ENCODE measurements at places on chromosomes 13 and 19. TPM values are rescaled to one million over a fixed set of nuclear protein-coding genes. Genes with fewer than 3 reads are reported as not detected.

IQCN gene
- 5.5 TPM for total RNA-seq

KLK10 gene
- not detected for total RNA-seq

RFPL4A gene
- not detected for total RNA-seq

TECR gene
- 189 TPM for total RNA-seq

NLRP11 gene
- not detected for total RNA-seq

TBXA2R gene
- 0.64 TPM for total RNA-seq

TNFRSF19 gene
- not detected for total RNA-seq

ALKBH7 gene
- total RNA-seq, result 73.4 TPM

HIPK4 gene
- not detected for total RNA-seq

XRCC1 gene
- total RNA-seq, result 41.0 TPM

SYNGR4 gene
- not detected for total RNA-seq

ZNF132 gene
- 9.5 TPM for total RNA-seq

GRCh38 chr13:77919246-77919920 is 752 bp upstream of the EDNRB start:
- H3K4me3 ChIP-seq, result no peak overlapping the region
- H3K27me3 ChIP-seq, result peaks cover 10% of the 10 kb centered on the region
- H3K27ac ChIP-seq, result no peak overlapping the region

DNA sequence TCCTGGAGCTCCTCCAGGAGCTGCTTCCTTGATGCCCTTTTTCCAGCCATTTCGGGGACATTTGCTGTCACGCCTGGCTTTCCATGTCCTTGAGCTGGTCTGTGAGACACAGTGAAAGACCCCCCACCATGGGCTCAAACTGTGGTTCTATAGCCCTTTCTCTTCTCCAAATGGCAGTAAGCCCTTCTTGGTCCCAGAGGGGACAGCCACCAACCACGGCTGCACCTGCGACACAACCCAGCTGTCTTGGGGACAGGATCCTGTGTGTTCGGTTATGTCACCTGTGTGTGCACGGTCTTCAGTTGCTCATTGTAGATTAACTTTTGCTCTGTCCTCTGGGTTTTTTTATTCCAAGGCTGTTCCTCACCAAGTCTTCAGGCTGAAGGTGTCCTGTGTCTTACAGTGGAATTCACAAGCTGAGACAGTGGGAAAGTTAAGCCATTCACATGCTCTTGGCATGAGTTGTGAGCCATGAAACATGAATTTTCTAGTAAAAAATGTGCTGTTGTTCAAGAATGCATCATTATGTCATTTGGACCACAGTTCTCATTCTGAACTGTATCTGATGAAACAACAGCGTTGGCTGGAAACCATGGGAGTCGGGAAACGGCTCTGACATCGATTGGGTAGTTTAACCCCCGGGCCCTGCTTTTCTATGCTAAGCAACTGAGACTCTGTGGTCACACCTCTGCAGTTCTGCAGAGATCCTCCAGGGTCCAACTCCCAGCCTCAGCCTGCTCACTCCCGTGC is 129.5 kb upstream of the MCF2L start:
- no peaks in the 10 kb centered on the region for H3K27me3 ChIP-seq
- no peak for DNase-seq
- no peak overlapping the region for H3K4me3 ChIP-seq
- no peak overlapping the region for H3K27ac ChIP-seq
- peaks cover 28% of the 10 kb centered on the region for H3K36me3 ChIP-seq
- H3K4me1 ChIP-seq, result no peaks in the 10 kb centered on the region

- H3K36me3 ChIP-seq, result peaks cover 41% of the 10 kb centered on the region
- peak overlapping the region; percentile 34 for H3K4me3 ChIP-seq
- DNase-seq, result peak; percentile 41
- H3K27me3 ChIP-seq, result no peaks in the 10 kb centered on the region
Measured at GRCh38 chr19:46610851-46611770, 10.0 kb downstream of the CALM3 start.

GRCh38 chr13:110436276-110436675 is 125.2 kb downstream of the RAB20 start:
- no peak overlapping the region for H3K27ac ChIP-seq
- H3K36me3 ChIP-seq, result no peaks in the 10 kb centered on the region
- no peak overlapping the region for H3K4me3 ChIP-seq
- H3K27me3 ChIP-seq, result no peaks in the 10 kb centered on the region
- no peak for DNase-seq

DNA sequence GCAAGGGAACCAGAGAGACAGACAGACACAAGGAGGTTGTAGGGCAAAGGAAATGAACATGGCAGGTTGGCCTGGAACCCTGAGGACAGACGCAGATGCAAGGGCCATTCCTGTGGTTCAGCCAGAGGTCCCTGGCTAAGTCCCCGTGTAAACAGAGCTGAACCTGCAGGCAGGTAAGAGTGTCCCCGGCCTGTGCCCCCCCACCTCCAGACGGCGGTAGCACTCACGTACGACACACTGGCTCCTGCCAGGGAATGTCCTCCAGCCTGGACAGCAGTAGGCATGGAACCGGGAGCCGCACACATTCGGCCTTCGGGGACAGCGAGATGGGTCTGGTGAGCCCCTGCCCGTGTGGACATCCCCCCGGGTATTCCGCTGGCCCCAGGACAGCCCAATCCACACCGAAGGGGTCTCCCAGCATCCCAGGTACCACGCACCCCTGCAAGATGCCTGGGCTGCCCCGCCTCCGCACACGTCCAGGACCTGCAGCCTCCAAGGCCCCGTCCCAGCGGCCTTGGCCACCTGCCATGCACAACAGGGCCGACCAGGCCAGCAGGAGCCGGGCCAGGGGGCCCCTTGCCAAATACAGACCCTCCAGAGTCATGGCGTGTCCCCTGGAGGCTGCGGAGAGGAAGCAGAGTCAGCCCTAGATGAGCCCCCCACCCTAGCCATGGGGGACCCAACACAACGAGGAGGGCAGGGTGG is 2.4 kb downstream of the FBN3 start:
- no peak overlapping the region for H3K27ac ChIP-seq
- H3K36me3 ChIP-seq, result no peaks in the 10 kb centered on the region
- peaks cover 8% of the 10 kb centered on the region for H3K27me3 ChIP-seq
- H3K4me3 ChIP-seq, result no peak overlapping the region

- H3K4me3 ChIP-seq, result no peak overlapping the region
- no peak for DNase-seq
Measured at GRCh38 chr19:31770223-31770622, 421.0 kb upstream of the TSHZ3 start.

DNA sequence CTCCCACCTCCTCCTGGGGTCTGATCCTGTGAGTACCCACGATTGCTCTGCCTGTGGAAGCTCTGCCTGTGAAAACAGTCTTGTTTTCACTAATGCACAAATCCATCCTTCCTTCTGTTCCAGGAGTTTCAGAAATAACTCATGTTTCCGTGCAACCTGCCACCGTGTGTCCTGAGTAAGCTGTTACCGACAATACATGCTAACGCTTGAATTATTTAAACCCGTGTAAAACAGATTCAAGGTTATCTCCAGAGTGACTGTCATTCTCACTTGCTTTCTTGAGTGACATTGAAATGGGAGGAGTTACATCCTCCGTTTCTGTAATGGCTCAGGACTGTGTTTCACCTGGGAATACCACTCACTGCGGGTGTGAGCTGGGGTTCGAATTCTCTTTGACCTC is 24.9 kb downstream of the GPR12 start:
- DNase-seq, result no peak
- no peaks in the 10 kb centered on the region for H3K4me1 ChIP-seq
- no peaks in the 10 kb centered on the region for H3K27me3 ChIP-seq
- H3K36me3 ChIP-seq, result no peaks in the 10 kb centered on the region

DNA sequence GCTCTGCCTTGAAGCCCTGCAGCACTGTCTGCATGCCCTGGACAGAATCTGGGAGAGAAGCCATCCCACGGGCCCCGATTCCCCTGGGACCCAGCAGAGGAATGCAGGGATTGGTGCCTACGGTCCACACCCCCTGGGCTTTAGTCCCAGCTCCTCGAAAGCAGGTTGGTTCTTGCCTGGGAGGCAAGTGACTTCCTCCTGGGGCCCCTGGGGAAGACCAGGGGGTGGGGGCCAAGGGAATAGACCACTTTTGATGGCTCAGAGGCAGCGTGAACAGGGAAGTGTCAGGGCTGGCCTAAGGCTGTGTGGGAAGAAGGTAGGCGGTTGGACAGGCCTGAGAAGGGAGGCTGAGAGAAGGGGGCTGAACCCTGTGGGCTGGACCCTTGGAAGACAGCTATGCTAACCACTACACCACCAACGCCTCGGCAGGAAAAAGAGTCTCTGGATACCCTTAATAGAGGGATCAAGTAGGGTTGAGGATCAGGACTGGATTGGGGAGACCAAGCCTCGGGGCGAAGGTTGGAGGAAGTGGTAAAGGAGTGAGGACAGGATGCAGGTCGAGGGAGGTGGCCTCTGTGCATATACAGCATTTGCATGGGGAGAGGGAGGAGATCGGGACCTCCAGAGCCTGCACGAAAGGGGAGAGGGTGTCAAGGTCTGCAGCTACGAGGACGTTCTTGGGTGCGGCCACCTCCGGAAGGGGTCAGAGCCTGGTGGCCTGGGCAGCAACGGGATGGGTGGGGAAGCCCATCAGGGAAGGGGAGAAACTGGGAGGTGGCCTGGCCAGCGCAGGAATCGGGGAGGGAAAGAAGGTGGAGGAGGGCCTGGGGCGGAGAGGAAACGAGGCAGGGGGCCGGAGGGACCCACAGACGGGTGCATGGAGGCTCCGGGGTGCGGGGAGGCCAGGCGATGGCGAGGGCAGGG is 709 bp downstream of the DPP9 start:
- H3K4me3 ChIP-seq, result peak overlapping the region; percentile 89
- H3K4me1 ChIP-seq, result peaks cover 36% of the 10 kb centered on the region
- H3K36me3 ChIP-seq, result peaks cover 31% of the 10 kb centered on the region

DNA sequence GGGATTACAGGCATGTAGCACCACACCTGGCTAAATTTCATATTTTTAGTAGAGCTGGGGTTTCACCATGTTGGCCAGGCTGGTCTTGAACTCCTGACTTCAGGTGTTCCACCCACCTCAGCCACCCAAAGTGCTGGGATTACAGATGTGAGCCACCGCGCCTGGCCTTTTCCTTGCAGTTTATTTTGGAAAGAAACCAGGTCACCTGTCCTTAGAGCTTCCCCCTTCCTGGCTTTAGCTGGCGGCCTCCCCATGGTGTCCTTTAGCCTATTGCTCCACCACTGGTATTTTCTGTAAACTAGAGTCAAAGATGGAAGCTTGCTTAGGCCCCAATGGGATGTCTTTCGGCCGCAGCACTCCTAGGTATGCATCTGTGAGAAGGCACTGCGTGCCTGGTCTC is 91.2 kb downstream of the DPF1 start:
- no peaks in the 10 kb centered on the region for H3K36me3 ChIP-seq
- H3K4me3 ChIP-seq, result no peak overlapping the region
- no peak for DNase-seq
- H3K27ac ChIP-seq, result no peak overlapping the region
- no peaks in the 10 kb centered on the region for H3K27me3 ChIP-seq

- no peaks in the 10 kb centered on the region for H3K27me3 ChIP-seq
- H3K36me3 ChIP-seq, result no peaks in the 10 kb centered on the region
- DNase-seq, result no peak
- no peaks in the 10 kb centered on the region for H3K4me1 ChIP-seq
Measured at GRCh38 chr13:44061876-44062275, 182.2 kb downstream of the LACC1 start.

DNA sequence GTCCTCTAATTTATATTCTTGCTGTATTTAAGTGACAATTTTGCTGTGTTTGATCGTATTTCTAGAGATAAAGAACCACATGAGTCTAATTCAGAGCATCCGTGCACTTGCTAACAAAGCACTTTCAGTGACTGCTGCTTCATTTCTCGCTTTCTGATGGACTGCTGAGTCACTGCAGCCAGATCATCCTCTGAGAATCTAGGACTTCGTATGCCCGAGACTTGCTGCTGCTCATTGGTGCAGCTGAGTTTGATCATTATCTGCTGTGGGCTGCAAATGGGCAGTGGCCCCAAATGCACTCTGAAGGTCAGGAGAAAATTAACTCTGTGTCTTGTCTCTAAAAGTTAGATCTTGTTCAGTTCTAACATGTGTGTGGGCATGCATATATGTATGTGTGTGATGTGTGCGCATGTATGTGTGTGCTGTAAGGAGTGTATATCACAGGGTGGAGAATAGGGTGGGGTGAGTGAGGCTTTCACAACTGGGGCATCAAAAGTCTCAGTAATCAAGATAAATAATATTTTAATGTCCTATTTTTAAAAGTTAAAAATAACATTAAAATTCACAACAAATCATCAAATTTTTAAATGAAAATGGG is 342.6 kb downstream of the MTUS2 start:
- no peaks in the 10 kb centered on the region for H3K36me3 ChIP-seq
- no peaks in the 10 kb centered on the region for H3K4me1 ChIP-seq
- no peak overlapping the region for H3K27ac ChIP-seq
- H3K27me3 ChIP-seq, result no peaks in the 10 kb centered on the region
- no peak for DNase-seq

DNA sequence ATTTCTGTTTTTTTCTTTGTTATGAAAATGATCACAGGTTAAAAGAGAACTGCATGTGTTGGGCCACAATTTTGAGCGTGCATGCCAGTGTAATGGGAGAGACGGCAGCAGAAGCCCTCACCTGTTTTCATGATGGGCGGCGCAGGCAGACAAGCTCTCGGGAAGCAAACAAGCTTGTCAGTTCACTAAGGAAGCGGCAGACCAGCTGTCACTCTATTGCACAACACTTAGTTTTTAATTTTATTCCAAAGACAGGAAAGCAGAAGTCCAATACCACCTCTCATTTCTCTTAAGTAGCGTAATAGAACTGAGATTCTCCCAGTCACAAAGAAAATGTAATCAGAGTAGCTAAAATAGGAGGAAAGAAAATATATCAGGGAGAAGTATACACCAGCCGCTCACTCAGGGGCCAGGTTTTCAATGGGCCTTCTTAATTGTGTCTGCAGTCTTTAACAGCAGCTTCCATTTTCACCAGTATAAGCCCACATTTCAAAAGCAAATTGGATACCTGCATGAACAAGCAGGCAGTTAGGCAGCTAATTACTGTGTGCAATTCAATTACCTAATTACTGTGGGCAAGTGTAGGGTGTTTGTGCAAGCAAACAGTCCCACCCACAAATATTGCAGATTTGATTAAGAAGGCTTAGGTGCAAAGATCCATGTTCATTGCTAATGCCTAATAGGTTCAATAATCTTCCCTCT is 711.4 kb downstream of the DIAPH3 start:
- no peak overlapping the region for H3K4me3 ChIP-seq
- no peak for DNase-seq
- no peak overlapping the region for H3K27ac ChIP-seq
- no peaks in the 10 kb centered on the region for H3K36me3 ChIP-seq
- no peaks in the 10 kb centered on the region for H3K4me1 ChIP-seq
- H3K27me3 ChIP-seq, result no peaks in the 10 kb centered on the region

GRCh38 chr13:36101157-36101556 is 30.0 kb downstream of the DCLK1 start:
- no peaks in the 10 kb centered on the region for H3K4me1 ChIP-seq
- no peak overlapping the region for H3K4me3 ChIP-seq
- no peaks in the 10 kb centered on the region for H3K27me3 ChIP-seq
- H3K36me3 ChIP-seq, result no peaks in the 10 kb centered on the region
- H3K27ac ChIP-seq, result no peak overlapping the region
- DNase-seq, result no peak

- peak overlapping the region; percentile 76 for H3K27ac ChIP-seq
- no peak overlapping the region for H3K4me3 ChIP-seq
- DNase-seq, result peak; percentile 69
- H3K4me1 ChIP-seq, result peaks cover 98% of the 10 kb centered on the region
Measured at GRCh38 chr19:41299755-41300089, 10.2 kb upstream of the CCDC97 start.
